ENCODE measurements at places on chromosomes 12 and 14. TPM values are rescaled to one million over a fixed set of nuclear protein-coding genes. Genes with fewer than 3 reads are reported as not detected.

- DNase-seq = no peak
Observed at GRCh38 chr12:121980191-121980891, 41.3 kb upstream of the BCL7A start.

DNA sequence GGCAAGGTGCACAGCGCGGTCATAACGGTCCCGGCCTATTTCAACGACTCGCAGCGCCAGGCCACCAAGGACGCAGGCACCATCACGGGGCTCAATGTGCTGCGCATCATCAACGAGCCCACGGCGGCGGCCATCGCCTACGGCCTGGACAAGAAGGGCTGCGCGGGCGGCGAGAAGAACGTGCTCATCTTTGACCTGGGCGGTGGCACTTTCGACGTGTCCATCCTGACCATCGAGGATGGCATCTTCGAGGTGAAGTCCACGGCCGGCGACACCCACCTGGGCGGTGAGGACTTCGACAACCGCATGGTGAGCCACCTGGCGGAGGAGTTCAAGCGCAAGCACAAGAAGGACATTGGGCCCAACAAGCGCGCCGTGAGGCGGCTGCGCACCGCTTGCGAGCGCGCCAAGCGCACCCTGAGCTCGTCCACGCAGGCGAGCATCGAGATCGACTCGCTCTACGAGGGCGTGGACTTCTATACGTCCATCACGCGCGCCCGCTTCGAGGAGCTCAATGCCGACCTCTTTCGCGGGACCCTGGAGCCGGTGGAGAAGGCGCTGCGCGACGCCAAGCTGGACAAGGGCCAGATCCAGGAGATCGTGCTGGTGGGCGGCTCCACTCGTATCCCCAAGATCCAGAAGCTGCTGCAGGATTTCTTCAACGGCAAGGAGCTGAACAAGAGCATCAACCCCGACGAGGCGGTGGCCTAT lies 875 bp downstream of the HSPA2 start:
- DNase-seq = no peak

GLS2 gene
- 16.9 TPM for total RNA-seq

DNA sequence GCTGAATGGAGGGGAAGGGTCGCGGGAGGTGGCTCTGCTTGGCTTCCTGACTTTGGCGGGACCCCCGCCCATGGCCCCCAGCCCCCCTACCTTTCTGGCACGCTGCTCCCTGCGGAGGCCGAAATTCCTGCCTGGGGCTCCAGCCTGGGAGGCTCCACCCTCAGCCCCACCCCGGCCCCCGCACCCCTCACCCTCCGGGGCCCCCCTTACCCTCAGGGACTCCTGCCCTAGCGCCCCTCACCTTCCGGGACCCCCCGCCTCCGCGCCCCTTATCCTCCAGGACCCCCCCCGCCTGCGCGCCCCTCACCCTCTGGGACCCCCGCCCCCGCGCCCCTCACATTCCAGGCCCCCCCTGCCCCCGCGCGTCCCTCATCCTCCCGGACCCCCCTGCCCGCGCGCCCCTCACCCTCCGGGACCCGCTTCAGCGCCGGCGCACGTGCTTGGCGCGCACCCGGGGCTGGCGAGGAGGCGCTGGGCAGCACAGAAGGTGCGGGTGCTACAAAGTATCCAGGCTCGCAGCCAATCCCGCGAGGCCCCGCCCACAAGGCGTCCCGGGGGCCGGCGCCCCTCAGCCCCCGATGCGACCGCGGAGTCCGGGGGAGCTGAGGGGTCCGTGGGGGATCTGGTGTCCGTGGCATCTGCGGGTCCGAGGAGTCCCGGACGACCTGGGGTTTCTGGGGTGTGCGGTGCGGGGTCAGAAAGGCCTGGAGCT lies at the start of gene ANHX:
Gene ANHX, minus strand, starts transcription at position 477 of the 712 bp plus-strand sequence. CDS start 1,521 bp downstream, outside the sequence.
- no peak for DNase-seq

DNA sequence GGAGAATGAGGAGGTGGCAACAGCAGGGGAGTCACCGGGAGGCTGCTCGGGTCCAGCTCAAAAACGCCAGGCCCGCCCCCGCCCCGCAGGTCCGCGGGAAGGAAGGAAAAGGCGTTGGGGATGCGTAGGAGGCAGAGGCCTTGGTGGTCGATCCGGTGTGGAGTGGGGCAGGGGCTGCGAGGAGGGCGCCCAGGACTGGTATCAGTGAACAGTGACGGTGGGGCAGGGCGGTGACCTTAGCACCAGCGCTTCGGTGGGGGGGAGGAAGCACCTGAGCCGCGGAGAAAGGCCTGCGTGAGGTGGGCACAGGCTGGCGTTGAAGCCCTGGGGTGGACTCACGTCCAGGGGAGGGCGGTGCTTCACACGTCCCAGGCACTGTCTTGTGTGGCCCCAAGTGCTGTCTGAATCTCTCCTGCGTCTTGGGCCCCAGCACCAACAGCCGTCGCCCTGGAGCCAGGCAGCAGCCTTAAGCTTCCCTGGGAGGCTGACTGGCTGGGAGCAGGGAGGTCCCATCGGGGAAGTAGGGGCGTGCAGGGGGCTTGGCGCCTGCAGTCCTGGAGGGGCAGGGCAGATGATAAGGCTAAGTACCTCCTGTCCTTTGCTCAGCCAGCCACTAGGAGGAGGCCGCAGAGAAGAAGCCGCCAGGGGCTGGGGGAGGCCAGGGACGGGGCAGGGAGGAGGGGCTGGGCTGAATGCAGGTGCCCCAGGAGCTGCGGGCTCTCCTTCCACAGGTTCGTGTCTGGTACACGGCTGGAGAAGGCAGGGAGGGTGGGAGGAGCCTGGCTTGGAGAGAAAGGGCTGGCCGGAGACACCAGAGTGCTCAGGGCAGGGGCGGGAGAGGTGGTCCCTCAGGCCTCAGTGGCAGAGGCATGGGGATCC lies 26.5 kb downstream of the ZBTB42 start:
- DNase-seq = peak; percentile 89

DNA sequence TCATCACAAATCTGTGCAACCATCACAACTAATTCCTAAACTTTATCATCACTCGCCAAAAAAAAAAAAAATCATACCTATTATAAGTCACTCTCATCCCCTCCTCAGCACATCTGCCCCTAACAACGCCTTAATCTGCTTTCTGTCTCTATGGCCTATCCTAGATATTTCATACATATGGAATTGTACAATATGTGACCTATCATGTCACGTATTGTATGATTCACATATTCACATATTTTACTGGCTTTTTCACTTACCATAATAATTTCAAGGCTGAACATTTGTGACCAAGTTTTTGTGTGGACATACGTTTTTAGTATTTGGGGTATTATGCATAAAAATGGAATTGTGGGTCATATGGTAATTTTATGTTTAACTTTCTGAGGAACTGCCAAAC lies 400.7 kb downstream of the DAD1 start:
- no peak for DNase-seq

GRCh38 chr12:31236998-31237637 lies 88.8 kb downstream of the SINHCAF start:
- no peak for DNase-seq

CMAS gene
- 53.2 TPM for total RNA-seq

DNA sequence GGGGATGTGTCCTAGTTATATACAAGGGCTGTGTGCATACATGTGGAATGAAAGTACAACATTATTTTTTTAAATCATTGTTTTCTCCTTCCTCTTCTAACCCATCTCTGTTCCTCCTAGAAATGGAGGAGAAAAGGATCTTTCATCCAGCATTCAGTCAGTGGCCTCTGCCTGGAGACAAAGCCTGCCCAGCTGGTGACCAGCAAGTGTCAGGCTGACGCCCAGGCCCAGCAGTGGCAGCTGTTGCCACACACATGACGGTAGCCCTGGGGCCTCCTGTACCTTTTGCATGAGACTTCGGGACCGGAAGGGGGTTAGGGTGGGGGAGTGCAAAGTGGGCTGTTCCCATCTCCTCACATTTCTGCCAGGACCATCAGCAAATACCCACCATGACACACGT lies 46.2 kb downstream of the ERH start:
- DNase-seq = no peak

MYO1H gene
- not detected for total RNA-seq

DNA sequence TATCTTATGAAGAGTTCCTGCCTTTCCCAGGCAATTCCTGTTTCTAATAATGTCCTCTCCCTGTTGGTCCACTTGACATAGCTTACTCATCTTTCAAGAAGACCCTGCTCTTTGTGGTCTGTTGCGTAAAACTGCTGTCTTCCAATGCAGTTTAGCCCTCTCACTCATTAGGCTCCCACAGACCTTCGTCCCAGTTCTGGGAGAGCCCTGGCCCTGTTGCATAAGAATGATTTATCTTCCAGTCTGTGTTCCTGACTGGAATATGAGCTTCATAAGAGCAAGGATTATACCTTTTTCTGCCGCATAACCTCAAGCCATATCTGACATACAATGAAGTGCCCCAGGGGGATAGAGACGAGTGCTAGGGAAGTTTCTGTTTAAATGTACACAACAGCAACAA lies 365.9 kb upstream of the NOVA1 start:
- no peak for DNase-seq

DNA sequence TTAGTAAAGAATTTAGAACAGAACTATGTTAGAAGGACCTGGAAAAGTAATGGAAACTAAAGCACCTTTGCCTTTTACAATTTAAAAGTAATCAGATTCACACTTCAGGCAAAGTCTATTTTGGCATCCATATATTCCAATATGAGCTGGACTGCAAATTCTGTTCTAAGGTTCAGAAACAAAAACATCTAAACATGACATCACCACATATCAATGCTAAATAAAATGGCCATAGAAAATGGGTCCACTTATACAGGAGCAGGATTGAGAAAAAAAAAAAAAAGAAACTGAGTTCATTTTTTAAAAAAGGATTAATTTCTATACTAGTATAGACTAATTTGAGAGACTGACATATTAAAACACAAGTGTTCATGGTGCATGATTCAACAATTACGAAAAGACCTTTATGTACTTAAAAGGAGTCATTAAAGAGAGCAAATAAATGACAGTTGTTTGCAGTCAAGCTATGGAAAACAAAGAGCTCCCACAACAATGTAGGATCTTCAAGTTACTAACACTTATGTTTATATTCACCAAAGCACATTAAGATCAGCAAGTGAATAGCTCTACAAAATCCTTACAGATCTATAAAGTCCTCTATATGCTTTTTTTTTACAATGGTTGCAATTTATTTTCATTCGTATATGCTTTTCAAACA lies 45.7 kb downstream of the DICER1 start:
- DNase-seq = no peak

GRCh38 chr12:123948796-123949769 lies 23.5 kb downstream of the CCDC92 start:
- DNase-seq = no peak

DNA sequence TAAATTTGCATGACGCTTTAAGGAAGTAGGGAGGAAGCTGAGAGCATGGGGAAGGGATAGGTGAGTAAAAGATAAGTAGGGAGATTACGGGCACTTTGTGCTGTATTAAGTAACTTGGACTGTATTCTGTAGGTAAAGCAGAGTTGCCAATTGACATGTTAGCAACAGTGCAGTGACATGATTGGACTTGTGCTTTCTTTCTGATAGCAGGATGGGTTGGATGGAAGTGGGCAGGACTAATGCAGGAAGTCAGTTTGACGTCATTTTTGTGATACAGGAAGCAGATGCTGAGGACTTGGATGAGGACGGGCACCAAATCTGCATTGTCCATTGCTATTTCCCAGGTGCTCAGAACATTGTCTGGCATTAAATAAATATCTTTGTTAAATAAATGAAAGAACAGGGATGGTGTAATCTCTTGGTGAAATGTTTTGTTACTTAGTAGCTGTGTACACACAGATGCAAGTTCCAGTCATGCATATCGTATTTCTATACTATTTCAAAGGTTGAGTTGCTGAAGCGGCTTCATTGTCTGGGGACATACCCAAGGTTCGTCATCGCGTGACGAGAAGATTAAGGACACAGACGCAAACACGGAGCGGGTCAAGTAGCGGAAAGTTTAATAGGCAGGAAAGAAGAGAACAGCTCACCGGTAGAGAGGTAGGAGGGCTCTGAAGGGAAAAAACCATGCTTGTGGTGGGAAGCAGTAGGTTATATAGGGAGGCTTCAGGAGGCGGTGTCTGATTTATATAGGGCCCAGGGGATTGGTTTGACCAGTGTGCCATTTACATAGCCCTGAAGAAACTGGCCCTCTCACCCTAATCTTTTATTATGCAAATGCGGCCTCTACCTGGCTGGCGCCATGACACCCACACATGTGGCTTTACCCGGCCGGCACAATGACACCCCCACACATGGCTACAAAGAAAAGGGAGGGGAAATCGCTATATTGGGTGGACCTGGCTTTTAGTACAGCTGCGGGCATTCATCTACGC lies 30.7 kb downstream of the GUCY2C start:
- DNase-seq = peak; percentile 51

- DNase-seq = no peak
Observed at GRCh38 chr12:121805171-121806008, 1.6 kb downstream of the SETD1B start.

GRCh38 chr12:68675101-68675842 lies 11.5 kb upstream of the NUP107 start:
- DNase-seq = no peak

CELA1 gene
- total RNA-seq = not detected

DNA sequence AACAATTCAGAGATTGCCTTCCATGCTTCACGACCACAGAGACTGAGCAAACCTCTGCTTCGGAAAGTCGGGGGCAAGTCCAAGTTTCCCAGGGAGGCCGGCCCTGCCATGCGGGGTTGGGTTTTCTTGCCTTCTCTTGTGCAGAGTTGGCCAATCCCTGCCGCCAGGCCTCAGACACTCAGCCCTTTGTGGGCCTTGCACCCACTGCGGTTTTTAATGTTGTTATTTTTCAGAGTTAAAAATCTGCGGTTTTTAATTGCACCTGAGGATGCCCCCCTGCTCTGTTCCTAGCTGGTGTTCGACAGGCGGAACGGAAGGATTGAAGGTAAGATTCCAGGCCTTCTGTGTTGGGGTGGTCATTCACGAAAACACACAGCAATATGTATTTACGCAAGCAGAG lies 108.7 kb downstream of the CALM1 start:
- DNase-seq = no peak

GRCh38 chr14:101402936-101403660 lies 158.2 kb upstream of the DIO3 start:
- no peak for DNase-seq

TFCP2 gene
- 49.2 TPM for total RNA-seq

RFLNA gene
- total RNA-seq = 6.4 TPM

DNA sequence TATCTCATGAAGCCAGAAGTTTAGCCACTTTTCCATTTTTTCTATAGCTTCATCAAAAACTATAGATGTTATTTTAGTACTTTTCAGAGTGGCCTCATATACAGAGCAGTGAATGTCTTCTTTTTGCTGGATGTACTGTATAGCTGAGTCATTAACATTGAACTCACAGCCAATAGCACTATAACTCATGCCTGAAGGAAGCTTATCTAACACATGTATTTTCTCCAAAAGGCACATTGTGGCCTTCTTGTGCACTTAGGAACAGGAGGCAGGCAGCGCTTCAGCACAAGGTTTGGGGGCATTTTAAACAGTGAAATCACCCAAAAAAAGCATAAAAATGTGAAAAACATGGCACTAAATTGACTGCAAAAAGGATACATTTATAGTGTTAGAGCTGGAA lies 336.8 kb upstream of the TMTC1 start:
- DNase-seq = no peak

RIMBP2 gene
- 0.31 TPM for total RNA-seq

DNA sequence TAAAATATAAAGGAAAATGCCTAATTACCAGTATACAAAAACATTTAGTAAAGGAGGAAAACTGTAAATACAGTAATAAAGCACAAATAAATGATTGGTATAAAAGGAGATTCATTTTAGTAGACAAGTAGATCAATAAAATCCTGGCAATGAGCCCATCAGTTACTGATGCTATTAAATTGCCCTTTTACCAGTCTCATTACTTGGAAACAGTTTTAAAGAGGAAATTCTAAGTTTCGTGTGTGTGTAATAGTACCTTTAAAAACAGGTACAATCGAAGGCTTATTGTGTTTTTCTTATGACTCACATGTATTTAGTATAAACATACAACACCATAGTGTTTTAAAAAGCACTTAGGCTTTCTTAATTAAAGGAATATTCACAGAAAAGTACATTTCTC lies 46.4 kb upstream of the SYT10 start:
- DNase-seq = no peak
